ENCODE measurements at places on chromosomes 1 and 21.

- no peak for DNase-seq
These were observed 52.1 kb downstream of the ZSCAN20 start for GRCh38 chr1:33524586-33524985.

DNA sequence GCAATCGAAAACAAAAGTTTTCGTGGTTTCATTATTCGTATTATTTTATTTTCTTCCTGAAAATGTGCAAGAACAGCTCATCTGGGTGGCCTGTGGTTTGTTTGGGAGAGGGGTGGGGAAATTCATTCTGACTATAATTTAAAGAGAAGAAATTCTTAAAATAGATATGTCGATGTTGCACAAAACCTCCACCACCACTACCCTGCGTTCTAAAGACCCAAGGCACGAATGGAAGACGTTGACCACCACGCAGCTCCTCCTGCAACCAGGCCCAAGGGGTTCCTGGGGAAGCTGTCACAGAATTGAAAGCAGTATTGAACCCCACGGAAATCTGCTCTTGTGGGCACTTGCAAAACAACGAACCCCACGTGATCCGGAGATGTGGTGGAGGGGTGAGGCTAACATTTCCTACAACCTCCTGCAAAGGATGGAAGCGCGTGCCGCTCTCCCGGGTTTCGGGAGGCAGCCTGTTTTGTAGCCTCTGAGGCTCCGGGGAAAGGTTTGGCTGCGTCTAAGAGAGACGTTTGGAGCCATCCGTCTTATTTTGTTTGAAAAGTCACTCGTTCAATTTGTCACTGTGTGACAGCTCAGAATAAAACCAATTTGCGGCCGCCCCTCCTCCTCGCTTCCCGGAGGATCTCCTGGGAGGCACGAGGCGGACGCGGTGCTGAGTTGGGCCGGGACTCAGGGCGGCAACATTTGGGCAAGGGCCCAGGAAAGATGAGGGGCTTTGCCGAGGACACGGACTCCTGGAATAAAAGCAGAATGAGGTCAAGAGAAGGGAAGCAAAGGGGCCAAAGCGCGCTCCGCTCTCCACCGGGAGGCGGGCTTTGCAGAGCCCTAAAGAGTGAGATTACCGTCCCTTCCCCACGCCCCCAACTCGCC is 810 bp upstream of the HLX start:
- DNase-seq: no peak

DNA sequence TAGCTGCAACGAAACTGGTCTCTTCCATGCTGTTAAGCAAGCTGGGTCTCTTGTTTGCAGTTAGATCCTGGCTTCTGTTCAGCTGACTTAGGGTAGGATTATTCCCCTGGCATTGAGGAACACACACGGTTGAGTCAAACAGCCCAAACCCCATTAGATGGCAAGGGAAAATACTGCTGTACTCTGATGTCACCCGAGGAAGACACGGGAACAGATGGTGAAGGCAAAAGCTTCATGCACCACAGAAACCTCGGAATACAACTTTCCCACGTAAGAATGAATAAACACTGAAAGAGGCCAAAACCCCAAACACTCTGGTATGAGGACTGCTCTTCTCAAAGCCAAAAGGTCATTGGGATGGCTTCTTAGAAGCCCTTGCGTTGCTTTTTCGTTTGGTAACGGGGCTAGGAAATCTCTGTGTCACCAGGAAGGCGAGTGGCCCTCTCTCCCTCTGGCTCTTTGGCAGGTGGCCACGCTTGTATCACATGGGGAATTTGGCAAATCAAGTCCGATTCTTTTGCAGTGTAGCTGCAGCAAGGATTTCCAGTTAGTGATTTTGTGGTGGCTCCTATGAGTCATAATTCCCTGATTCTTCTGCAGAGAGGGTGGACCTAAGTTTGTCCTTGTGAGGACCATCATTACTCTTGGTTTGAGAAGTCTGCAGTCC is 16.7 kb upstream of the LYST start:
- DNase-seq: peak; percentile 100

DNA sequence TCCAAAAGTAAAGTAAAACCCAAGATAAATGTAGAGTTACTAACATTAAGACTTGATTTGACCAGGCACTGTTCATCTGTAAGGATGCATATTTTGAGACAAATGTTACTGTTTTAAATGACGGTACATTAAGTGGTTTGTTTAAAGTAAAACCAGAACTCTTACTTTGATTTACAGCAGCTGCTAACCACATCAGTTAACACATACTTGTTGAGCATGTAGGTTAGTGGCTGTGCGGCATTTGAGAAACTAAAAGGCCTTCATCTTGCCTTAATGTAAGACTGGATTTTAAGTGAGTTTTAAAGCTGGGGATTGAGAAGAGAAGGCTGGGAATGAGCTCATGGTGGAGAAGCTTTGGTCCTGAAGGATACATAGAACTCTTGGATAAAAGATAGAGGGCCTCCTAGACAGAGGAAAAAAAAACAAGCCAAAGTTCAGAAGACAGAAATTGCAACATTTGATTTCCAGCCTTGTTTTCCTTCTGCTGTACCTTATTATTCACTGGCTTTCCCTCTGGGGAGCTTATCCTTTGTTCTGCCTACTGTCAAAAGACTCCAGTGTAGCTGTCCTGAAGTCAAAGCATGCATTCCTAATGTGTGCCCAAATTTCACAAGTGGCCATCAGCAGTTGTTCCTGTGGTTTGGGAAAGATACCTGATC is 66.6 kb downstream of the MTR start:
- DNase-seq: peak; percentile 28

- peak; percentile 42 for DNase-seq
These were observed 57.4 kb downstream of the ARID4B start for GRCh38 chr1:235270625-235271024.

GRCh38 chr1:205809942-205810345 is 3.1 kb downstream of the SLC41A1 start:
- no peak for DNase-seq

- DNase-seq: peak; percentile 91
These were observed 63.0 kb downstream of the KCNJ15 start for GRCh38 chr21:38319781-38320180.

DNA sequence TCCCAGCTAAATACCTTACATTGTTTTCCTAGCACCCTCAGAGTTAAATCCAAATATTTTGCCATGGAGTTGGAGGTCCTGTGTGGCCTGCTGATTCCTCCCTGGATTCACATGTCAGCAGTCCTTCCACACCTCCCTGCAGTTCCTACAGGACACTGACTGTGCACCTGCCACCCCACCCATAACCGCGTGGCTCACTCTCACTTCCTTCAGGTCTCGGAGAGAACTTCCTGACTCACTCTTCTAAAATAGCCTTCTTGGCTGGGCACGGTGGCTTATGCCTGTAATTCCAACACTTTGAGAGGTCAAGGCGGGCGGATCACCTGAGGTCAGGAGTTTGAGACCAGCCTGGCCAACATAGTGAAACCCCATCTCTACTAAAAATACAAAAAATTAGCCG is 8.4 kb upstream of the CAMTA1 start:
- DNase-seq: no peak

- peak; percentile 42 for DNase-seq
These were observed 15.3 kb downstream of the CD2 start for GRCh38 chr1:116769561-116769977.

GRCh38 chr1:28926629-28927265 is 12.4 kb downstream of the EPB41 start:
- DNase-seq: no peak

GRCh38 chr1:41161846-41162245 is 80.3 kb downstream of the SCMH1 start:
- no peak for DNase-seq
